Mesothelial cell of epicardium (in vitro differentiated cells): ENCODE measurements at places on chromosomes 1 and 21. TPM values are rescaled to one million over a fixed set of nuclear protein-coding genes. Genes with fewer than 3 reads are reported as not detected.

The MSH4 gene
- total RNA-seq = 0.27 to 0.29 TPM (median 0.27 TPM) in 3 replicates

The CD84 gene
- not detected in 3 replicates for total RNA-seq

DNA sequence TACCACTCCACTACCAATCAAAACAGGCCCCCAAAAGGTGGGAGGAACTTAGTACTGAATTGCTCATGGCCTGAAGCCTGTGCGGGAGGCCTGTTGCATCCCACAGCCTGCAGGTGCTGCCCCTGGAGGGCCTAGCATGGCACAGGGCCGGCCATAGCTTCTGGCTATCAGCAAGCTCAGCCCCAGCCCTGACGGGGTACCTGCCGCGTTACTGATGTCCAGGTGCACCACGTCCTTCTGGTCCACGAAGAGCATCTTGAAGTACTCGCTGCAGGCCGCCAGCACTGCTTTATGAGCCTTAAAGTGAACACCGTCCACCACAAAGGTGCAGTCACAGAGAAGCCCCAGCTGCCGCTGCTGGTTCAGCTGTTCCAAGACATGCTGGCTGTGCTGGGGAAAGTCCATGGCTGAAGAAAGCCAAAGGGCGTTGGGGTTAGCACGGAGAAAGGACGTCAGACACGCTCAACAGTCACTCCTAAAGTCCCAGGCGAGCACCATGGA, 27.8 kb downstream of the ZBTB17 start:
- H3K36me3 ChIP-seq = peaks cover 19% of the 10 kb centered on the region
- peaks cover 42% of the 10 kb centered on the region for H3K4me1 ChIP-seq
- H3K27ac ChIP-seq = no peak overlapping the region
- H3K4me3 ChIP-seq = no peak overlapping the region

DNA sequence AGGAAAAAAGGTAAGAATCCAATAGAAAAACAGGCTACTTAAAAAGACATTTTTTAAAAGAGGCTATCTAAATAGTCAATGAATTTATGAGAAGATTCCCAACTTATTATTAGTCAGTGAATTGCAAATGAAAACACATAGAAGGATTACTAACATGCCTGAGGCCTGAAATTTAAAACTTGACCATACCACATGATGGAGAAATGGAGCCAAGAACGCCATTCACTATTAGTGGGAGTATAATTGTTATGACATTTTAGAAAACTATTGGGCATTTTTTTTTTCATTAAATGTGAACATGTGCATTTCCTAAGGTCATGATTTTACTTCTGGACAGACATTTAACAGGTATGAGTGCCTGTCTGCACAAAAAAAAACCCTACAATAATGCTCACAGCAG, 24.8 kb upstream of the OR2B11 start:
- peaks cover 5% of the 10 kb centered on the region for H3K27me3 ChIP-seq
- no peak overlapping the region for H3K4me3 ChIP-seq
- DNase-seq = no peak
- H3K4me1 ChIP-seq = peaks cover 12% of the 10 kb centered on the region

DNA sequence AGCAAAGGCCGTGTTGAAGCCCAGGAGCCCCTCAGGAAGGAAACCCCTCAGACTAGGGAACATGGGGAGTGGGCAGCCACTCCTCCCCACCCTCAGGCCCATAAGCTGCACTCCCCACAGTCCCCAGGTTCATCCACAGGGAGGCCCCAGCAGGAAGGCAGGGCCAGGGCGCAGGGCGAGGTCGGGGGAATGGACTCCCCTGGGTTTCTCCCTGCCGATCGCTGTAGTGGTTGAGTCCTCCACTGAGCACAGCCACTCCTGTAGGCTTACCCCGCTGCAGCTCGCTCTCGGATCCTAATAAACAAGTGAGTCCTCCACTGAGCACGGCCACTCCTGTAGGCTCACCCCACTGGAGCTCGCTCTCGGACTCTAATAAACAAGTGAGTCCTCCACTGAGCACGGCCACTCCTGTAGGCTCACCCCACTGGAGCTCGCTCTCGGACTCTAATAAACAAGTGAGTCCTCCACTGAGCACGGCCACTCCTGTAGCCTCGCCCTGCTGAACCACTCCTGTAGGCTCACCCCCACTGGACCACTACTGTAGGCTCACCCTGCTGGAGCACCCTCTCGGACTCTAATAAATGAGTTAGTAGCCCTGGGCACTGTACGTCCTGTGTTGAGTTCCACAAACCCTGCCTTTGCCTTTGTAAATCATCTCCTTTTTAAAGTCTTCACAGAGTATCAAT, 16.2 kb upstream of the COL18A1 start:
- peaks cover 33% of the 10 kb centered on the region for H3K4me1 ChIP-seq
- H3K36me3 ChIP-seq = no peaks in the 10 kb centered on the region
- H3K27ac ChIP-seq = no peak overlapping the region
- H3K27me3 ChIP-seq = no peaks in the 10 kb centered on the region
- H3K4me3 ChIP-seq = no peak overlapping the region

- DNase-seq = no peak
- H3K27me3 ChIP-seq = peaks cover 93% of the 10 kb centered on the region
- H3K27ac ChIP-seq = no peak overlapping the region
- no peak overlapping the region for H3K4me3 ChIP-seq
- H3K4me1 ChIP-seq = peaks cover 4% of the 10 kb centered on the region
- H3K36me3 ChIP-seq = no peaks in the 10 kb centered on the region
Measured at GRCh38 chr1:204894606-204895005, 23.9 kb downstream of the NFASC start.
